ENCODE measurements at places on chromosomes 4 and X.

GRCh38 chr4:5084911-5085475 lies 33.7 kb downstream of the STK32B start:
- peak; percentile 78 for DNase-seq

- peak; percentile 6 for DNase-seq
Observed at GRCh38 chrX:154457491-154458115, 478 bp upstream of the PLXNA3 start.

DNA sequence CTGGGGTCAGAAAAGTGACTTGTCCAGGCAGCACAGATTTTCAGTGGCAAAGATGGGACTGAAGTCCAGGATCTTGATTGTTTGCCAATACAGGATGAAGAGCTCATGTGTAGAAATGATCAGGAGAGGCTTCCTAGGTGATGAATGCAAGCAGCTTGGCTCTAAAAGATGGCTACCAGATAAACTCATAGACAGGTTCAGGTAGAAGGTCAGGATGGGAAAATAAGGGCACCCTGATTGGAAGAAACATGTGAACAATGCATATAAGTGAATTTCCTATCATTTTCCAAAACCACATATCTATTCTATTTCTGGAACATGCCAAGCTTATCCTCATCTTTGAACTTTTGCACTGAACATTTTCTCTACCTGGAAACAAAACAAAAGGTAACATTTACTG lies 87.7 kb downstream of the FAM13A start:
- DNase-seq, result no peak

GRCh38 chrX:115581759-115582615 lies 21.0 kb downstream of the PLS3 start:
- no peak for DNase-seq

DNA sequence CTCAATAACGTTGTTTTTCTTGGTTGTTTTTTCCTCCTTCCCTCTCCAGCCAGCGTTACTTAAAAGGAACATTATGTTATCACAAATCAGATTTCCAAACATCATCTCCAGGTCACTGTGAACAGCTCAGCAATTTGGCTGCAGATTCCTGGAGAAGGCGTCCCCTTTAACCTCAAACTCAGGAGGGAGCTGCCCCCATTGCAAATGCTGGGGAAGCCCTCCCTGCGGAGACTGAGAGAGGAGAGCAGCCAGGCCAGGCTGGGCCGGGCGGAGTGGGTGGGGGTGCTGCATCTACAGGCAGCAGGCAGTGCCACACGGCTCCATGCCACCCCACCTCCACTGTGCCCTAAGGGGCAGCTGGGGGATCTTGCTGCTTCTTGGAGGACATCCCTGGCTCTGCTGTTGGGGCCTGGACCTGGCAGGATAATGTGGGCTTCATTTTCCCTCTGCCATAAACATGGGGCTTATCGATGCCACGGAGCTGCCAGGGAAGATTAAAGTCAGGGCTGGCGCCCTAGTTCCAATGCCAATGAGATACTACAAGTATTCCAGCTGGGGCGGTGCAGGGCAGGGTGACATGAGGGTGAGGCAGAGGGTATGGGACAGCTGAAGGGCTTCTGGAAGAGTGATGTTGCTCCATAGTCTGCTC lies 148.8 kb downstream of the PJA1 start:
- no peak for DNase-seq

DNA sequence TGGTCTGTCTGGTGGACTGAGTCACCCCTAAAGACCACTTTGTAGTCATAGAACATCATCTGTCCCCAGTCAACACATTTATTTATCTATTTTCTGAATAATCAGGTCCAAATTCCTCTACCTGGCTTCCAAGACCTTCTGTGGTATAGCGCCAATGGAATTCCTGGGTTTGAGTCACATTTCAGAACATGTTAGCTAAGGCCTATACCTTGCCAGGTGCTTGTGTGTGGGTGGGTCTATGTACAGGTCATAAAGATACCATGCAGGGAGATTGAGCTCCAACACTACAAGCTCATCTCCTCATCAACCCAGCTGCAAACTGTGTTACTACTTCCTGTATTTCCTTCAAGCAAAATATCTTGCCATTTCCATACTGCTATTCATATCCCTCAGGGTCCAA lies 113.3 kb downstream of the TRAPPC11 start:
- no peak for DNase-seq

- DNase-seq, result no peak
Observed at GRCh38 chr4:92516450-92516849, 212.7 kb downstream of the GRID2 start.

- DNase-seq, result no peak
Observed at GRCh38 chrX:44954562-44954961, 81.6 kb downstream of the KDM6A start.

DNA sequence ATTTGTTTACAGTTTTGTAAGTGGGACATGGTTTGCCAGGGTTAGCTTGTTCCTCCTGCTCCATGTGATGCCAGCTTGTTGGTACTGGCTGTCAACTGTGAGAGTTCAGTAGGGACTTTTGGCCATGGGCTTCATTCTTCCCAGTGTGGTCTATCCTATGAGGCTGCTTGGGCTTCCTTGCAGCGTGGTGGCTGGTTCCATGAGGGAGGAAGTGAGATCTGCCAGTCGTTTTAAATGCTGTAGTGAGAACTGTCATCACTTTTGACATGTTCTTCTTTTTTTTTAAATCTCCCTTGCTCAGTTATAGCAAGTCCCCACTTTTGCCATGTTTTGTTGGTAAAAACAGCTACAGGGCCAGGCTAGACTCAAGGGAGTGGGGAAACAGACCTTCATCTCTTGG lies 15.9 kb downstream of the NSD2 start:
- DNase-seq, result no peak

GRCh38 chr4:41197996-41198395 lies 16.3 kb downstream of the APBB2 start:
- no peak for DNase-seq

DNA sequence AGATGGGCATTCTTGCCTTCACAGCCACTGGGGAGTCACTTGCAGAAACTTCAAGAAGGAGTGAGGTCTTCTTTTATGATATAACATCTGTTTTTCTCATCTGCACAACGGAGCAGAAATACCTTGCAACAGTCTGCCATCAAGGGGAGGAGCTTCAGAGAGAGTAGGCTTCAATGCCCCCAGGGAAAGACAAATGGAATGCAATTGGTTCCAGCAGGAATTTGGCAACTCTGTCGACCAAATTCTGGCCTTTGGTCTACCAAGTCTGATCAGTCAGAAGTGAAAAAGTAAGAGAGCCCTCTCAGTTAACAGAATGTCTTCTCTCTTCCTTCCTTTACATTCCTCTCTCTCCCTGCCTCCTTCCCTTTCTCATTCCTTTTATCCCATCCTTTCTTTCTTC lies 229.3 kb downstream of the IDS start:
- peak; percentile 35 for DNase-seq

DNA sequence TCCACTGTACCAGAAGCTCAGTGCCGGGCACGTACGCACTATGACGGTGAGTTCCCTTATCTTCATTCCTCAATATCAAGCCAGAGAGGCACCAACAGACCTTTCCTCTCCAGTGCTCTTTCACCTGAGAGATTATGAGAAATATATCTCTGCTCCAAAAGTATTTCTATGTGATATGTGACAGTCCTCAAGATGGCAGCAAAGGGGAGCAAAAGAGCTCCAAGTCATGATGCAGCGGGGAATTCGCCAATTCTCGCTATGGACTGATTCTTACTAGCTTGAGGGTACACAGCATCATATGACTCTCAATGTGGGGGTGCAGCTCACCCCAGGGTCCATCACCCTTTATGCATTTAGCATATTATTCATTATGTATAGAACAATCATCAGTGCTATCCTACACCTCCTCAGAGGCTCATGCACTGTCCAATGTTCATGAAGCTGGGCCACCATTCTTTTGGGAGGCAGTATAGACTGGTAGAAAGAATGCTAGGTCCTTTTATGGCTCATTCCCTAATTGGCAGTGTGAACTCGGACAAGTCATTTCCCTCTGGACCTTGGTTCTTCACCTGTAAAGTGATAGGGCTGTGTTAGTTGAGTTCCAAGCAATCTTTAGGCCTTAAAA lies 12.8 kb upstream of the IQSEC2 start:
- no peak for DNase-seq

GRCh38 chr4:148302416-148302815 lies 139.8 kb downstream of the NR3C2 start:
- DNase-seq, result no peak

DNA sequence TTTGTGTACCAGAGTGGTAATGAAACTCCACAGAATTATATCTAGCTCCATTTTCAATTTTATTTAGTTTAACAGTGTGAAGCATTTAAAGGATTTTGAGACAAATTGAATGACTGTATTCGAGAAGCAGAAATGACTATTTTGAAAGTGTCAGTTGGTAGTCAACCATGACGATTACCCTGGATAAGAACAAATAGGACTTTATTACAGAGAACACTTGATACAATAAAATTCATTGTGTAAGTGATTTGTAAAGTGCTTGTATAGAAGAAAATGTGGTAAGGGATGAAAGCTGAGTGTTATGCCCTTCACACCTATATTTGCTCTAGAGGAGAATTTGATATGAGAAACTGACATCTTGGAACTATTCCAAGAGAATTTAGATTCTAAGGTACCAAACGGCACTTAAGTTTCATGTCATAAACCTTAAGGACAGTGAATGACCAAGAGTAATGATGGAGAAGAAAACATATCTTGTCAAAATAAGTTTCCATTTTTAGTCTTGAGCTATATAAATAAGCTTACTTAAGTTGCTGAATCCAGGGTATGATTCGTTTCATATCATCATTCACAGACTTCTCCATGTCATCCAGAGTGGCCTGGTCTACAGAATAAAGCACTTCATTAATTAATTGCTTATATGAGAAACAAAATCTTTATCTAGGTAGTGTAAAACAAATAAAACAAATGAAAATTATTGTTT lies 34.6 kb downstream of the MED14 start:
- no peak for DNase-seq

- no peak for DNase-seq
Observed at GRCh38 chr4:20639346-20639745, 60.9 kb upstream of the PACRGL start.

GRCh38 chr4:121050300-121050699 lies 22.0 kb downstream of the NDNF start:
- peak; percentile 21 for DNase-seq

GRCh38 chr4:10243856-10244255 lies 127.3 kb upstream of the WDR1 start:
- DNase-seq, result no peak

- peak; percentile 11 for DNase-seq
Observed at GRCh38 chr4:157217708-157218107, 2.8 kb upstream of the GRIA2 start.

DNA sequence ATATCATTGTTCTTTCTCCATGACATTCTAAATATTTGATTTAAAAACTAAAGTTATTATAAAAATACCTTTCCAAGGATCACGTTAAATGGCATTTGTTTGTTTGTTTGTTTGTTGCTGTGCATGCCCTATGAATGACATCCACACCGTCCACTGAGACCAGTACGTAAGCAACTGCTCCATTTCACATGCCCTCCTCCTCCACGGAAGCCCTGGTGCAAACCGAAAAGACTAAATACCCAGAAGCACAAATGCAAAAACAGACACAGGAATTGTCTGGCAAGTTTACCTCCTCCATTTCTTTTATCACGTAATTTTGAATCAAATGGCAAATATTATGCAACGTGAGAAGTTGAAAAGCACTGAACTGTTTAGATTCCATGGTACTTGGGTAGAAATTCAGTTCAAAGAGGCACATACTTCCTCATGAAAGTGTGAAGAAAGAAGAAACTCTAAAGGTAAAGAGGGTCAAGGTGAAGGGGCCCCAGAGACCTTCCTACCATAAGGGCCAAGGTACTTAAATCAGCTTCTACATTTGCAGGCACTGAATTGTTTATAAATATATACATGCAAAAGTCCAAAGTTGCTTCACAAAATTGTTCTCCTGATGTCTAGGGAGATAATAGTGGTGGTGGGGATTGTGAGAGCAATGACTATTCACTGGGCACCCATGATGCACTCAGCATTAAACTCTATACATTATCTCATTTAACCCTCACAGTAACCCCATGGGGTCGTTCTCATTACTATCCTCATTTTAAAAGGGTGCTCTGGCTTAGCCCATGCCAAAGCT lies 23.4 kb downstream of the IRF2 start:
- DNase-seq, result no peak

- DNase-seq, result no peak
Observed at GRCh38 chr4:159106636-159107035, 3.8 kb downstream of the RAPGEF2 start.

DNA sequence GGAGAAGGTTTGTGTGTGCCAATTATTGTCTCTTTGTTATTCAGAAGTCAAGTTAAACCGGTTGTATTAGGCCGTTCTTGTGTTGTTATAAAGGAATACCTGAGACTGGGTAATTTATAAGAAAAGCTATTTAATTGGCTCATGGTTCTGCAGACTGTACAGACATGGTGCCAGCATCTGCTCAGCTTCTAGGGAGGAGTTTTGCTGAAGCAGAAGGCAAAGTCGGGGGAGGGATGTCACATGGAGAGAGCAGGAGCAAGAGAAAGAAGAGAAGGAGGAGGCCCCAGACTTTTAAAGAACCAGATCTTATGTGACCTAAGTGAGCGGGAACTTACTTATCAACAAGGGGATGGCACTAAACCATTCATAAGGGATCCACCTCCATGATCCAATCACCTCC lies 349.3 kb upstream of the PCDH18 start:
- DNase-seq, result no peak
